ENCODE measurements at places on chromosomes 2 and 18.

DNA sequence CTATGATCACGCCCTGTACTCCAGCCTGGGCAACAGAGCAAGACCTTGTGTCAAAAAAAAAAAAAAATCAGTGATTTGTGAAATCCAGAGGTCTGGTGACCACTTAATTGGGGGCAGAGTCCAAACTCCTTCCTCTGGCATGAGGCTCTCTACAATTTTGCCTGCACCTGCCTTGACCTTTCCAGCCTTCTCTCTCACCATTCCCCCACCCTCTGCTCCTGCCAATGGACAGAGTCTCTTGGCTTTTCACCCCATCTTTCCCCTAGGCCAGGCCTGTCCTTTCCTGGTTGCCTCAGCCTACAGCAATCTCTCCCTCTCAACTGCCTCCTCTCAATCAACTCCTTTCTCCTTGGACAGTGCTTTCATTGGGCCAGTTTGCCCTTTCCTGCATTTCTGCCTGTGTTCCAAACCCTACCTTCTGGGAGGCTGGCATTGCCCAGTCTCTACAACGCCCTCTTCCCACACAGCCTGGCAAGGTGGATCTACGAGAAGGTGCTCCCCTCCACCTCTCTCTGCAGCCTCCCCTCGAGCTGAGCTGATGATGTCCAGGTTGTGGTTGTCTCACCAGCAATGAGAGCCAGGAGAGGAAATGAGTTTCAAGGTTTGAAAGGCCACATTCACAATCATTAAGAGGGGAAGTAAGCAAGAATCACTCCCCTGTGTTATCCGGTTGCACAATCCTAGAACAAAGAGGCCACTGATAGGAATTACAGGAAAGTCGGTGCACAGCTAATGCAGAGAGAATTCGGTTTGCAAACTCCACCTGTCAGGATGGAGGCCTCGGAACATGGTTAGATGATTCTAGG is 39.5 kb upstream of the NPAS2 start:
- peak; percentile 72 for DNase-seq

- no peak for DNase-seq
These were observed 108.1 kb upstream of the CD302 start for GRCh38 chr2:159905926-159906714.

- peak; percentile 80 for DNase-seq
These were observed at the start of gene ABI2 for GRCh38 chr2:203327901-203328759. ABI2 (plus strand) TSS chr2:203328394; CDS start chr2:203328515, 121 bp downstream.

DNA sequence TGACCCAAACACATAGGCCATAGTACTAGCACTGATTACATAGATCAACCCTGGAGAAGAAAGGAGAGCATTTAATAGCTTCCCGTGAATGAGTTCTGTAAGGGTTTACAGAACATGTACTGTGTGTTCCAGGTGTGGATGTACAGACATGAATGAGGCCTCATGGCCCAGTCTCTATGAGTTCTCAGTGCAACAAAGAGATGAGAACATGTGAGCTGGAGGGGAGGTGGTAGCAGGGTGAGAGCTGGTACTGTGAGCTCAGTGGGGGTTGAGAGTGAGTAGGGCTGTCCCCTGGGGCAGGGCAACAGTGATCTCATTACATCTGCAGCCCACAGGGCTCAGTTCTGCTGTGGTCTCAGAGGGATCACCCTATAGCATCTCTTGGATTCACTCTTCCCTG is 42.6 kb upstream of the SPRED2 start:
- no peak for DNase-seq

Measured in M059J (cell line).